ENCODE measurements at places on chromosomes 7 and 10.

- DNase-seq = no peak
Observed at GRCh38 chr7:42127232-42127622, 109.8 kb downstream of the GLI3 start.

GRCh38 chr7:128963327-128963757, 25.6 kb downstream of the IRF5 start:
- no peak for DNase-seq

GRCh38 chr7:85509476-85509875, 322.6 kb upstream of the SEMA3D start:
- no peak for DNase-seq

GRCh38 chr7:41336455-41336952, 366.4 kb downstream of the INHBA start:
- DNase-seq = no peak

DNA sequence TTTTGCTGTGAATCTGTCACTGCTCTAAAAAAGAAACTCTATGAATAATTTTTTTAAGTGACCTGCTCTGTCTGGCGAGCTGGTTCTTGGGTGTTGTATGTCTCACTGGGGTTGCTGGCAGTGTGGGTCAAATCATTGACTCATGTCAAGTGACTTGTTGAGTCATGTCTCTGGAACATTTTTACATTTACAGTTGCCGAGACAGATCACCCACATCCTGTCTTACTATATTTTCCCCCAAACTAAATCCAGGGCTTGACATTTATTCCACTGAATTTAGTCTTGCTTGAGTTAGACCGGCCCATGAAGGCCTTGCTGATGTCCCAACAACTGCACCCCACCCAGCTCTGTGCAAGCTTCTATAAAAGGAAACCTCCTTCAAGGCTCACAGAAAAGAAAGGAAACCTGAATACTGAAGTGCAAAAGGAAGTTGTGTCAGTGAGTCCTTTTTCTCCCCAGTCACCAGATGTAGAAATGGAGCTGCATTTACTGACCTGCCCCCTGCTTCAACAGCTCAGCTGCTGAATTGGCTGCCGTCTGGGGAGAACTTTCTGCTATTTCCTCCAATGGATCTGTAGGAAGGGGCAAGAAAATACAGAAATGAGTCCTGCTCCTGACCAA, 290.3 kb downstream of the TNS3 start:
- DNase-seq = no peak
